T-helper 17 cell (primary cell): ENCODE measurements at places on chromosomes 12 and 14.
A peak's percentile ranks its signal among the peaks of the same experiment; 100 is the strongest.

GRCh38 chr14:61537563-61538463, 157.5 kb upstream of the HIF1A start:
- H3K27me3 ChIP-seq: no peaks in the 10 kb centered on the region
- H3K36me3 ChIP-seq: peaks cover 8% of the 10 kb centered on the region
- no peak overlapping the region for H3K4me3 ChIP-seq
- peak overlapping the region; percentile 84 for H3K27ac ChIP-seq

DNA sequence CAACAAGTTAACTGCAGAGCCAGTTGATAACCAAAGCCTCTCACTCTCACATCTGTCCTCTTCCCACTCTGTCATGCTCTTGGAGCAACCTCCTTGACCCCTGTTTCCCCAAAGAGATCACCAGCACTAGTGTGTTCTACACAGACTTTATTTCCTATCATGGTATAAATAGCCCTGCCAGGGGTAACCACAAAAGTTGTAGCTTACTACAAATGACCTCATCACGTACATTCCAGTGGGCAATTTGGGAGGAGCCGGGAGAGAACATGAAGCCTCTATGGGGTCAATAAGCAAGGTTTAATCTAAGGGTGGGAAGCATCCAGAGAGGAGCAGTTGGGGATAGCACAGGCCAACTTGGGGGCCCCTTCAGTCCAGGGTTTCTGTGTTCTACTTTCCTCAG, 186.5 kb downstream of the KCNA5 start:
- no peak for DNase-seq
- H3K27ac ChIP-seq: no peak overlapping the region
- H3K4me3 ChIP-seq: no peak overlapping the region
- H3K4me1 ChIP-seq: peaks cover 3% of the 10 kb centered on the region
- no peaks in the 10 kb centered on the region for H3K36me3 ChIP-seq

DNA sequence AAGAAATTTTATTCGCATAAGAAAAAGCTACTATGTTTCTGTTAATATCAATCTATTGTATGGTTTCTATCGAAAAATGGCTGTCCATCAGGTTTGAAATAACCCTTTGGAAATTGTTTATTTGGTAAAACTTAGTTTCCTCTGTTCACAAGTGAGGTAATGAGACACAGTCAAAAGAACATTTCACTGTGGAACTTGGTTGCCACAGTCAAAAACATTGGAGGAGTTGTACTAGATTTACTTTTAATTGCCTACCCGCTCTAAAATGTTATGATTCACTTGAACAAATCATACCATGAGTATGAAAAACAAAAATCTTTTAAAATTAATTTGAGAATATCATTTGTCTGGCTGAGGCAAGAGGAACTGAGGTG, 46.5 kb downstream of the ITPR2 start:
- H3K4me3 ChIP-seq: no peak overlapping the region
- no peak for DNase-seq
- H3K36me3 ChIP-seq: peaks cover 11% of the 10 kb centered on the region
- H3K27ac ChIP-seq: peak overlapping the region; percentile 19
- H3K27me3 ChIP-seq: no peaks in the 10 kb centered on the region
- peaks cover 22% of the 10 kb centered on the region for H3K4me1 ChIP-seq

DNA sequence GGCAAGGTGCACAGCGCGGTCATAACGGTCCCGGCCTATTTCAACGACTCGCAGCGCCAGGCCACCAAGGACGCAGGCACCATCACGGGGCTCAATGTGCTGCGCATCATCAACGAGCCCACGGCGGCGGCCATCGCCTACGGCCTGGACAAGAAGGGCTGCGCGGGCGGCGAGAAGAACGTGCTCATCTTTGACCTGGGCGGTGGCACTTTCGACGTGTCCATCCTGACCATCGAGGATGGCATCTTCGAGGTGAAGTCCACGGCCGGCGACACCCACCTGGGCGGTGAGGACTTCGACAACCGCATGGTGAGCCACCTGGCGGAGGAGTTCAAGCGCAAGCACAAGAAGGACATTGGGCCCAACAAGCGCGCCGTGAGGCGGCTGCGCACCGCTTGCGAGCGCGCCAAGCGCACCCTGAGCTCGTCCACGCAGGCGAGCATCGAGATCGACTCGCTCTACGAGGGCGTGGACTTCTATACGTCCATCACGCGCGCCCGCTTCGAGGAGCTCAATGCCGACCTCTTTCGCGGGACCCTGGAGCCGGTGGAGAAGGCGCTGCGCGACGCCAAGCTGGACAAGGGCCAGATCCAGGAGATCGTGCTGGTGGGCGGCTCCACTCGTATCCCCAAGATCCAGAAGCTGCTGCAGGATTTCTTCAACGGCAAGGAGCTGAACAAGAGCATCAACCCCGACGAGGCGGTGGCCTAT, 875 bp downstream of the HSPA2 start:
- H3K4me3 ChIP-seq: peak overlapping the region; percentile 89
- H3K4me1 ChIP-seq: peaks cover 22% of the 10 kb centered on the region

- no peaks in the 10 kb centered on the region for H3K4me1 ChIP-seq
- no peak overlapping the region for H3K27ac ChIP-seq
- H3K36me3 ChIP-seq: no peaks in the 10 kb centered on the region
- no peak for DNase-seq
- no peak overlapping the region for H3K4me3 ChIP-seq
Measured at GRCh38 chr12:19988459-19988873, 379.9 kb upstream of the PDE3A start.

DNA sequence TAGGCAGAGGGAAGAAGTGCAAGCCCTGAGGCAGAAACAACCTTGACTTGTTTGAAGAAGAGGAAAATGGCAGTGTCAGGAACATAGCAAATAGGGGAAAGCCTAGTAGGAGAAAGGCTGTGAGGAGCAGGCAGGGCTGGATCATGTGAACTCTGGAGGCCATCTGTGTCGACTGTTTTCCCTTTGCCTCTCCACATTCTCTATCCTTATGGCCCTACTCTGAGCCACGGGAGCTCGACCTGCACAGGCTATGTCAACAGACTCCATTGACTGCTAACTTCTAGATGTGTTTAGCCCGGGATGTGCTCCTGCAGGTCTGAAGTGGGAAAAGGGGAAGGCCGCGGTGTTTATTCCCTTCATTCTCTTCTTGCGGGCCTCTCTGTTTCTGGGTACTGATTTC, 35.2 kb downstream of the EGLN3 start:
- no peak overlapping the region for H3K4me3 ChIP-seq
- no peaks in the 10 kb centered on the region for H3K27me3 ChIP-seq
- peaks cover 7% of the 10 kb centered on the region for H3K4me1 ChIP-seq
- DNase-seq: no peak
- H3K36me3 ChIP-seq: no peaks in the 10 kb centered on the region

- peaks cover 6% of the 10 kb centered on the region for H3K36me3 ChIP-seq
- H3K4me3 ChIP-seq: peak overlapping the region; percentile 76
- peaks cover 40% of the 10 kb centered on the region for H3K4me1 ChIP-seq
- no peaks in the 10 kb centered on the region for H3K27me3 ChIP-seq
- DNase-seq: no peak
- H3K27ac ChIP-seq: peak overlapping the region; percentile 88
Measured at GRCh38 chr14:50520947-50521815, 11.2 kb downstream of the MAP4K5 start.

DNA sequence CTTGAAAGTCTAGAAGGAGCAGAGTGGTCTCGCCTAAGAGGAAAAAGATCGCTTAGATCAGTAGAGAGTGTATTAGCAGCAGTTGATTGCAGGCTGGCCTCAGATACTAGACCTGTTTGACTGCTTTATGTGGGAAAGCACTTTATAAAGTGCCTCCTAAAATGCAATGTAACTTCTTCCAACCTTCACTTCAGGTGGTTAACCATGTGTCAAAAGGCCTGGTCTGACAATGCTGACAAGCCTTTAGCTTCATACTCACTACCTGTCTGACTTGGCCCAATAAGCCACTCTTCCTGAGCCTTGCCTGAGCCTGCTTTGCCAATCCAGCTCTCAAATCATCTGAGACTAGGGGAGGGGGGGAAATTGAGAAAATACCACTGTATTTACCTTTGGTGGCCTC, 14.6 kb downstream of the MGAT4C start:
- no peak overlapping the region for H3K27ac ChIP-seq
- no peaks in the 10 kb centered on the region for H3K36me3 ChIP-seq
- H3K4me1 ChIP-seq: no peaks in the 10 kb centered on the region
- no peak overlapping the region for H3K4me3 ChIP-seq

DNA sequence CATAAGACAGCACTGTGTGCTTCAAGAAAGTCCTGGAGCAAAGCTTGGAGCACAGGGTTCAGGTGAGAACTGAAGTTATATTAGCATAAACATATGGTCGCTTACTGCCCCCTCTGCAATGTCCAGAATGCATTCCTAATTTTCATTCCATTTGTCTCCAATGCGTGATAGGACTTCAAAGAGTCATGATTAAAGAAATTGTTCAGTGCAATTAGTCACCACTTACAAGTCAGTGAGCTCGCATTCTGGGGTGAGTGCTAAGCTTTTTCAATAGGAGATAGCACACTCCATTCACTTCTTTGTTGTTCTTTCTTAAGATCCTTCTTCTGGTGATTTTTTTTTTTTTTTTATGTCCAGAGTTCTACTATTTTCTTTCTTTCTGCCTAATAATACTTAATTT, 398.4 kb downstream of the SYT1 start:
- H3K36me3 ChIP-seq: no peaks in the 10 kb centered on the region
- no peaks in the 10 kb centered on the region for H3K4me1 ChIP-seq

DNA sequence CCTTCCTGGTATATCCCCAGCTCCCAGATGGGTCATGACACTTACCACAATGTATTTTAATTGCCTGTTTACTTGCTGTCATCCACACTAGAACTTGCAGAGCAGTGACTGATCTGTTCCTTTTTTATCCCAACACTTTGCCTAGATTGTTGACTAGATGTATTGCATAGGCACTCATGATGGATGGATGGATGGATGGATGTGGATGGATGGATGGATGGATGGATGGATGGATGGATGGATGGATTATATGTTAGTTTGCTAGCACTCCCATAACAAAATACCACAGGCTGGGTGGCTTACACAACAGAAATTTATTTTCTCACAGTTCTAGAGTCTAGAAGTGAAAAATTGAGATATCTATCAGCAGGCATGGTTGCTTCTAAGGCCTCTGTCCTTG, 8.7 kb upstream of the CKAP4 start:
- no peaks in the 10 kb centered on the region for H3K27me3 ChIP-seq
- no peak overlapping the region for H3K27ac ChIP-seq
- no peak overlapping the region for H3K4me3 ChIP-seq
- no peaks in the 10 kb centered on the region for H3K4me1 ChIP-seq

DNA sequence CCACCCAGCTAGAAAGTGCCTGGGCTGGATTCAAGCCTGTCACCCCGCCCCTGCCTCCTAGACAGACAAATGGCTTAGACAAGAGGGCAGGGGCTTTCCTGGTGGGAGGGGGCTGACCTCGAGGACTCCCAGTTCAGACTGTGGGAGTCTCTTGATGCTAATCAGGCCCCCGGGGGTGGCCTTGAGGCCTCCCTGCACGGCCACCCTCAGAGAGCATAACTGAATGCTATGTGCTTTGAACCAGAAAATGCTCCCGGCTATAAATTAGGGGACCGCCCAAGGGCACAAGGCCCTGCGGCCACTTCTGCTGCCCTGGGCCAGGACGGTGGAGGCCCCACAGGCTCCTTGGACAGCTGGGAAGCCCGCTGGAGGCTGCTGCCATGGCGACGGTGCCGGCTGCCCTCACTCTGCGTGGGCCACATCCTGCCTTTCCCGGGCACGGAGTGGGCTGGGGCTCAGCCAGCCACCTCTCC, 111.0 kb upstream of the NCOR2 start:
- no peaks in the 10 kb centered on the region for H3K36me3 ChIP-seq
- no peak for DNase-seq
- H3K4me1 ChIP-seq: peaks cover 7% of the 10 kb centered on the region
- no peak overlapping the region for H3K27ac ChIP-seq
- H3K27me3 ChIP-seq: peaks cover 10% of the 10 kb centered on the region

- H3K4me1 ChIP-seq: peaks cover 20% of the 10 kb centered on the region
- H3K27ac ChIP-seq: no peak overlapping the region
- no peak overlapping the region for H3K4me3 ChIP-seq
- no peaks in the 10 kb centered on the region for H3K36me3 ChIP-seq
- H3K27me3 ChIP-seq: peaks cover 5% of the 10 kb centered on the region
Measured at GRCh38 chr14:92520102-92521057, 6.8 kb downstream of the RIN3 start.

GRCh38 chr14:68939893-68940613, 39.0 kb downstream of the ACTN1 start:
- peaks cover 20% of the 10 kb centered on the region for H3K4me1 ChIP-seq
- H3K27me3 ChIP-seq: no peaks in the 10 kb centered on the region
- H3K4me3 ChIP-seq: no peak overlapping the region

DNA sequence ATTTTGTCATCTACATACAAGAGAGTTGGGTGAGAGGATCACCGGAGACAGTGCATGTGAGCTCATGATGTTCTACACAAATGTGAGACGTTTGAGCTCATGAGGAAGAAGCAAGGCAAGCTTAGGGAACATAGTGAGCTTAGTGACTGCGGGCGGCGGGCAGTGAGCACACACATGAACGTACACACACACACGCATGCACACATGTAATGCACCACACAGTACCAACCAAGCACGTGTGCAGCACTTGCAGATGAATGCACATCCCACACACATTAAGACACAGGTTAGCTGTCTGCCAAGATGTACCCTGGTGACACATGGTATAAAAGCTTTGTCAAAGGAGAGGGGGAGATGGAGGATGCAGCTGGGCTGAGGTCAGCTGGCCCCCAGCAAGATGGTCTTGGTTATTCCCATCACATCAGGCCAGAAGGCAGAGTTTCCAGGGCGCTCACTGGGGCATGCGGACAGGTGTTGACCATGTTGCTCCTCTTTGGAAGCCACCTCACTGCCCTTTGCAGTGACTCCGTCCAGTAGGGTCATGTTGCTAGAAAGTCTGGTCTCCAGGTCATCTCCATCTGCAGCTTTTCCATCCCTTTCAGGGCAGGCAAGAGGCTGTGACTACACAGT, 8.7 kb upstream of the CACNA2D4 start:
- no peak overlapping the region for H3K27ac ChIP-seq
- peaks cover 2% of the 10 kb centered on the region for H3K36me3 ChIP-seq
- peaks cover 22% of the 10 kb centered on the region for H3K4me1 ChIP-seq
- H3K4me3 ChIP-seq: no peak overlapping the region
- DNase-seq: no peak
- H3K27me3 ChIP-seq: peaks cover 15% of the 10 kb centered on the region

DNA sequence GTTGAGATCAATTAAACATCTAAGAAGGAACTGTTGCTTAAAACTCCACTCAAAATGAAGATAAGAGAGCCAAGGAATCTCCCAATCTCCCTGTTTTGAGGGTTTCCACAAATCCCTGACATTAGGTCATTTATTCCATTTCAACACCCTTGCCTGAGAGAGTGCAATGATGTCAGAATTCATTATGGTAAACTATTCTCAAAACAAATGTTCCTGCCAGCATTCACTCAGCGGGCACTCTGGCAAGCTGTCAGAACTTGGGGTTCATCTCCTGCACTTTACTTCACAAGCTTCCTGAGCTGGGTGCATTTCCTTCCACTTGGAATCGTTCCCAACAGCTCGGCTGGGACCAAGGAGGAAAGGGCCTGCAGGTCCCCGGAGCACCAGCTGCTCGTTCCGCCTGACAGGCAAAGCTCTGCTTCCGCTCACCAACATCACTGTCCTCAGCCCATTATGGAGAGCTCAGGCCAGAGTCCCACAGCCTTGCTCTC, 117.8 kb downstream of the TTC7B start:
- H3K27ac ChIP-seq: no peak overlapping the region
- no peak overlapping the region for H3K4me3 ChIP-seq
- no peaks in the 10 kb centered on the region for H3K36me3 ChIP-seq
- DNase-seq: no peak
- peaks cover 8% of the 10 kb centered on the region for H3K27me3 ChIP-seq
